ENCODE measurements at places on chromosomes 3 and 15. TPM values are rescaled to one million over a fixed set of nuclear protein-coding genes. Genes with fewer than 3 reads are reported as not detected.

GRCh38 chr15:77096138-77096537 is 25.2 kb upstream of the TSPAN3 start:
- DNase-seq = no peak
- no peak overlapping the region for H3K27ac ChIP-seq
- no peaks in the 10 kb centered on the region for H3K36me3 ChIP-seq
- no peak overlapping the region for H3K4me3 ChIP-seq
- no peaks in the 10 kb centered on the region for H3K27me3 ChIP-seq

DNA sequence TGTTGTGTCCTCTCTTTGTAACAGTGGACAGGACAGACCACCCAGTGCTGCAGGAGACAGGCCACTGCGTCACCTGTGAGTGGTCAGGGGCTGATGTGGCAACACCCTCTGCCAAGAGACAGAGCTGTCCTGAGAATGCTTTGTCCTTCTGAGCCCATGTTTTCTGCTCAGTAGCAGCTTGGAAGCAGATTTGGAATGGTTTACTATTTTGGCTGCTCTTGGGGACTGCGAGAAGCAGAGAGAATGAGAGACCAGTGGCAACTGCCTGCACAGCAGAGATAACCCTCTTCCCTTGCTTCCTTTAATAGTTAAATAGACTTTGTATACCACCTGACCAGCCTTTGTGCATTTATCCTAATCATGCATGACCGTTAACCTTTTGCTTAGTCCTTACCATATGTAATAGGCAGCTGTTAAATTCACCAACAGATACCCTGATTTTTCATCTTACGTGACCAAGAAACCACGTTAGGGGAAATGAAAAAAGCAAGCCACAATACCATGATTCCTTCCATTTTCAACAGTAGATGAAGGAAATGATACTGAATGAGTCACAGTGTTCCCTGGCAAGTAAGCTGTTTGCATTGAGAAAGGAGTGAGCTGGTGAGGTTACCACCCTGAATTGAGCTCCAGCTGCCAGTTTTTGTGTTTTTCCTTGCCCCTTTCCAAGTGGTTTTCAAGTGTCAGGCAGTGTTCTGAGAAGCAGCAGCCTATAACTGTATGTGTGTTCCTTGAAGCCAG is 35.5 kb downstream of the B3GALNT1 start:
- DNase-seq = no peak
- peaks cover 46% of the 10 kb centered on the region for H3K4me1 ChIP-seq
- no peak overlapping the region for H3K4me3 ChIP-seq
- H3K36me3 ChIP-seq = peaks cover 18% of the 10 kb centered on the region
- H3K27ac ChIP-seq = peak overlapping the region; percentile 84
- H3K27me3 ChIP-seq = no peaks in the 10 kb centered on the region

DNA sequence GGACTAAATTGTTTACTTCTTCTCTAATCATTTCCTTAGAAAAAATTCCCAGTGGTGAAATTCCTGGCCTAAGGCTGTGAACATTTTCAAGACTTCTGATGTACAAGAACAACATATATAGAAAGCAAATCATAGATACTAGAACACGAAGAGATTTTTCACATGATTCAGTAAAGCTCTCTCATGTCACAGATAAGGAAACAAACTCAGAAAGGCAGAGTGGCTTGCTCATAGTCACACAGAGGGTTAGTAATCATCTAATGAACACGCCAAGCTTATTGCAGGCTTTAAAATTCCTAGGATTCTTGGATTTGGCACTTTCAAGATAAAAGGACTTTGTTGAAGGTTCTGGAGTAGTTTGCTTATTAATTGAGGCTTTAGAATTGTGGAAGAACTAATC is 26.2 kb downstream of the CRTAP start:
- no peaks in the 10 kb centered on the region for H3K27me3 ChIP-seq
- no peak overlapping the region for H3K4me3 ChIP-seq
- peaks cover 18% of the 10 kb centered on the region for H3K36me3 ChIP-seq
- H3K27ac ChIP-seq = no peak overlapping the region
- H3K4me1 ChIP-seq = no peaks in the 10 kb centered on the region
- DNase-seq = no peak

- no peak overlapping the region for H3K27ac ChIP-seq
- H3K27me3 ChIP-seq = no peaks in the 10 kb centered on the region
- DNase-seq = no peak
- H3K4me1 ChIP-seq = peaks cover 18% of the 10 kb centered on the region
Measured at GRCh38 chr3:196708467-196708866, 3.6 kb downstream of the CEP19 start.

DNA sequence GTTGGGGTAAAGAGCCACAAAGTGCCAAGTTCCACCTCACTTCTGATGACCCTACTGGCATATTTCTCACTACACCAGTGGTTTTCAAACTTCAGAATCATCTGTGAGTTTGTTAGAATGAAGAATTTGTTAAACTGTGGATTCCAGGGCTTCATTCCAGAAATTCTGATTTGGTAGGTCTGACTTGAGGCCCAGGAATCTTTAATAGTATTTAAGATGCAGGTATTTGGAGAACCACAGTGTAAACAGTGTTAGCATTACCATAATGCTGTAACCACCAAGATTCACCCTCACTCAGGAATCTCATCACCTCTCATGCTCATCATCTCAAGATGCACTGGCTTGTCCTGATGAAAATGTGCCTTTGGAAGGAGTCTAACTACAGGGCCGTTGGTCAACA is 6.0 kb downstream of the KCNMB3 start:
- H3K36me3 ChIP-seq = no peaks in the 10 kb centered on the region
- no peak for DNase-seq
- H3K4me1 ChIP-seq = no peaks in the 10 kb centered on the region
- H3K27ac ChIP-seq = no peak overlapping the region
- no peak overlapping the region for H3K4me3 ChIP-seq

GRCh38 chr3:72174040-72174439 is 389.1 kb upstream of the PROK2 start:
- peaks cover 50% of the 10 kb centered on the region for H3K27me3 ChIP-seq
- H3K4me1 ChIP-seq = peaks cover 14% of the 10 kb centered on the region
- H3K27ac ChIP-seq = no peak overlapping the region

DNA sequence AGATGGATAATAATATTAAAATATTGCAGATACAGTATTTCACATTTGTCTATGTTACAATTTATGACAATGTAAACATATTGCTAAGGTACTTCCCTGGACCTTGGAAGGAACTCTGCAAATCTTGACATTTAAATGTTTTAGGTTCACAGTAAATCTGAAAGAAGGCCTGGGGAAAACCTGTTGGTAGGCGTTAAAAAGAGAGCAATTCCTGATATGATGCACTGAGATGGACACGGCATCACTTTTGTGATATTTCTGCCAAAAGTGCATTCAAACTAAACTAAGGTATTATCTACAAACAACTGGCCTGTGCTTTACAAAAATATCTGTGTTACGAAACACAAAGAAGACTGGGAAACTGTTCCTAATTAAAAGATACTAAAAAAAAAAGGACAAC is 6.1 kb upstream of the TP63 start:
- DNase-seq = no peak
- H3K36me3 ChIP-seq = no peaks in the 10 kb centered on the region
- H3K27ac ChIP-seq = no peak overlapping the region
- no peaks in the 10 kb centered on the region for H3K27me3 ChIP-seq
- H3K4me3 ChIP-seq = no peak overlapping the region
- H3K4me1 ChIP-seq = peaks cover 4% of the 10 kb centered on the region

DNA sequence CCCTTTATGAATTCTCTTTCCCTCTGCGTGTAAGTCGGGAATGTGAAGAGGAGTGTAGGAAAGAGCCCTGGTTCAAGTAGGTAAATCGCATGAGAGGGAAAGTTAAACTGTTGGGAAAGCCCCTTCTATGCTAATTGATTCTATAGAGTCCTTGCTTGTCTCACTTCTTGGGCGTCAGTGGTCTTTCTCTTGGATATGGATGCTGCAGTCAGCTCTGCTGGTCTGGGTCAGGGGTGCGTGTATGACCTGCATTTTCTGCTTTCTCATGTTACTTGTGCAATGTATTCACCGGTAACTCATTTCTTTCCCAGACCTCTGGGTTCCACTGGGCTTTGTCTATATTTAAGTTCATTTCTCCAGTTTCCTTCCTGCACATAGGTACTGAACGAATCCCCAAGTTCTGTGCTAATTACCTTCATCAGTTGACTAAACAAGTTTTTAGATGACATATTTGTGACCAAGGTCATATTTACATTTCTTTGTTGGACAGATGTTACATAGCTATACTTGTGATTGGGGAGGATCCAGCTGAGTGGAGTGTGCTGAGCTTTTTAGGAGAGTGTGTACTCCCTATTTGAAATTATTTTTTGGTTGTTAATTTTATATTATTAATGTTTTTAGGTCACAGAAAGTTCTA is 1.4 kb downstream of the SETD5 start:
- H3K4me3 ChIP-seq = peak overlapping the region; percentile 92
- peak; percentile 17 for DNase-seq
- peaks cover 45% of the 10 kb centered on the region for H3K36me3 ChIP-seq
- H3K27ac ChIP-seq = peak overlapping the region; percentile 98

DNA sequence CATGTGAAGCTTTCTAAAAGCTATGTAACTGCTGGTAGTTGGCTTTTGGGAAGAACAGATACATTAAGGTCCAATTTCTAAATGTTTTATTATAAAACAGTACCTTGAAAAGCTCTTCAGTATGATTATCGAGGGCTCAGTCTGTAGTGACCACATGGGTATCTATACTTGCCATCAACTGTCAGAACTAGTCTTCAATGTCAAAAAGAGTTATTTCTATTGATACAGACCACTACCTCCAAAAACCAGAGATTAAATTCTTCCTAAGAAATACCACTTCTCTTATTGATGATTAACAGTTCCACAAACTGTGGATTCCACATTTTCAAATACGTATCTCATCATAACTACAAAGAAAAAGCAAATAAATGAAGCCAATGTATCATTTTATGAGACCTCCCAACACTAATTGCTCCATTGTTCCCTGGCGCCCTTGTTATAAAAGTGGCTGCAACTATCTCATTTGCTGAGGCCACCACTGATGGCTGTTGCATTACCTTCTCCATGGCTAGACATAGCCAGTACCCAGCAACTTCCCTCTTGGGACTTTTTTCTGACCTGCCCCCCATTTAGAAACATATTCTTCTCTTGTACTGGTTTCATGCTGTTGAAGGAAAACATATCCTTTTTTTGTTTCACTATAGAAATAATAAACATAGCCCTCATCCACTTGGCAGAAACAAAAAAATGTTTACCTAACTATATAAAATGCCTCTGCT is 33.9 kb upstream of the MBNL1 start:
- H3K27me3 ChIP-seq = no peaks in the 10 kb centered on the region
- H3K36me3 ChIP-seq = peaks cover 23% of the 10 kb centered on the region
- peak overlapping the region; percentile 66 for H3K27ac ChIP-seq
- no peak for DNase-seq
- H3K4me1 ChIP-seq = peaks cover 73% of the 10 kb centered on the region

Gene SLC22A13
- total RNA-seq = 0.27 TPM

Gene TGM4
- not detected for total RNA-seq
